ENCODE measurements at places on chromosomes 3 and 15. TPM values are rescaled to one million over a fixed set of nuclear protein-coding genes. Genes with fewer than 3 reads are reported as not detected.

The PLS1 gene
- 3.1 TPM for total RNA-seq

The RASGRF1 gene
- not detected for total RNA-seq

The CHRNA5 gene
- 3.1 TPM for total RNA-seq

The MORC1 gene
- total RNA-seq: not detected

GRCh38 chr3:81048058-81048665 lies 713.3 kb downstream of the GBE1 start:
- H3K4me3 ChIP-seq: no peak overlapping the region
- H3K4me1 ChIP-seq: no peaks in the 10 kb centered on the region
- no peaks in the 10 kb centered on the region for H3K36me3 ChIP-seq
- DNase-seq: no peak
- H3K27ac ChIP-seq: no peak overlapping the region

DNA sequence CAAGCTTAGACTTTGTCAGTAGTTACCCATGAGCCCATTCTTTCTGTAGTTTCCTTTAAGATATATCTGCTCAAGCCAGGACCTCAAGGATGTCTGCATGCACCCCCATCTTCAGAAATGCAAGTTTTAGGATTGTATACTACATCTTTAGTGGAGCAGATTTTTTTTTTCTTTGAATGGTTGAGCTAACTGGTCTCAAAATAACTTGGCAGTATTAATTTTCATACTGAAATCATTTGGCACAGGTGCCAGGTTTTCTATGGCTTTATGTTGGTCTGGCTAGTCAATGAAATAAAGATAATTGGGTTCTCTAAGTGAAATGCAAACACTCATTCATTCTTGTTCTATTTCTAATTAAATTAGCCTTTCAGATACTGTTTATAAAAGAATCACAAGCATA lies 108.9 kb downstream of the ATG7 start:
- peaks cover 3% of the 10 kb centered on the region for H3K4me1 ChIP-seq
- no peak for DNase-seq
- H3K27me3 ChIP-seq: no peaks in the 10 kb centered on the region

All from activated CD4-positive, alpha-beta memory T cell treated with anti-CD3 and anti-CD28 coated beads, Interleukin-2, amount 10 ng/mL, durations not matched to agents 7 days and 5 days (primary cell).